ENCODE measurements at places on chromosomes 7 and 10.
A peak's percentile ranks its signal among the peaks of the same experiment; 100 is the strongest.

DNA sequence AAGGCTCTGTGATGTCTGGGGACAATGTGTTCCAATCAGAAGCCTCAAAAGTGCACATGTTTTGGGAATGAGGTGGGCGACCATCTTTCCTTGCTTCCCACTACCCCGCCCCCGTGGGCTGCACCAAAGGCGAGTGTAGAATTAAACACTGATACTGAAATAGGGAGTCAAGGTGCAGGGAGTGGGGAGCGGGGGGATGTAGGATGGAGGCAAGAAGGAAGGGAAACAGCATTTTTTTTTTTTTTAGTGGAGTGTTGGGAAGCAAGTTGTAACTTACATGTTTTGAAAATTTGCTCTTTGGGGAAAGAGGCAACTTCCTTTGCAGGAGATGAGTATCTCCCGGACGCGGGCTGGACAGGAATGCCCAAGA, 484 bp upstream of the DLX5 start:
- no peak for DNase-seq

DNA sequence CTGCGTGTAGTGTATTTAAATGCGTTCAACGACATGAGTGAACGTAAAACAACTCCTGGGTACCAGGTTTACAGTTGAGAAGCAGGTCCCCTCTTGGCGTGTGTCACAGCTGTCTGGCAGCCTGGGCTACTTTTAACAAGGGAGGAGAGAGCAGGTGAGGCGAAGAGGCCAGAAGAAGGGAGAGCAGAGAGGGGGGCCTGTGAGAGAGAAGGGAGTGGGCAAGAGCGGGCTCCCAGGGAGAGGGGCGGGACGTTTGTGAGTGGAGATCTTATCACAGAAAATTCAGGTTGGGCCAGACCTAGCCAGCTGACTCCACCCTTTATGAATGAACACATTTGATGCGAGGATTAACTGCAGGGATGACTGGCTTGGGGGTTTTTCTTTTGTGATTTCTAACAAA, 154.0 kb downstream of the CAMK1D start:
- no peak for DNase-seq

DNA sequence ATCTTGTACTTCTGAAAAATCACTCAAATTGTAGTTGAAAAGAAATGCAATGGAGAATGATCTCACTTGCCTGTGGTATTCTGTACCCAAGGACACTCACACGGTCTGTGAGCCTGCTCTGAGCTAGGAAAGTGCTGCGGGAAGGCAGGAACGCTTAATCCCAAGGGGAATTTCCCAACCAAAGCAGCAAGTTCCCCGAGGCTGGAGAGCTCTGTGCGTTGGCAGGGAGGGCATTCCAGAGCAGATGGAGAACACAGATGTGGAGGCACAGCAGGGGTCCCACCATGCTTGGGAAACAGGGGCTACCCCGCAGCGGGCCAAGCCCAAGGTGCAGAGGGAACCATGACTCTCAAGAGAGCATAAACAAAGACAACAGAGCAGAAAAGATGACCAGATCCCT, 13.6 kb downstream of the SVIL start:
- DNase-seq: peak; percentile 77

DNA sequence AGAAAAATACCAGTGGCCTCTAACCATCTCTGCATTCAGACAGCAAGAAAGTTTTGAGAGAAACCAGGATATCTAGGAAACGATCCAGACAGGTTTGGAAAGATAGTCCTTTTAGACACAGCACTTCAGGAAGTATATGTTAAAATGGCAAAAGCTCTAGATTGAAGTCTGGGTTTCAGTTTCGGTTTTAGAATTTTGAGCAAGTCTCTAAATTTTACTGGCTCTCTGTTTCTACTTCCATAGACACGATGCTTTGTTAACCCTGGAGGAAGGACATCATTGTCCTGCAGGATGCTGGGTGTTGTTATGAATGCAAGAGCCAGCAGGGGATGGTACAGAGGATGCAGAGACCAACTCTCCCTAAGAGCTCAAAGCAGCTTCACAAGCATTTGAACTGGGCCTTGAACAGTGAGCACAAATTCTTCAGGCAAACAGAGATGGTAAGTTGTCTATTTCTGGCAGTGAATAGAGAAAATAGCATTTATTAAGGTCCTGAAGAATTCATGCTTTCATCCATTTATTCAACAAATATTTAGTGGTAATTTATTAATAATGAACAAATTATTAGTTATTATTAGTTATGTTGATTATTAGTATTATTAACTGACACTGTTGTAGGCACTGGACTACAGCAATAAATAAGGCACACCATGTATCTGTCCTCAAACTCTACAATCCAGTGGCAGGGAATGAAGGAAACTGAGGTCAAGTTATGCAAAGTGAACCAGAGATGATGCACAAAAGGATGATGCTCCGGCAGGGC, 152.7 kb upstream of the NRP1 start:
- no peak for DNase-seq

DNA sequence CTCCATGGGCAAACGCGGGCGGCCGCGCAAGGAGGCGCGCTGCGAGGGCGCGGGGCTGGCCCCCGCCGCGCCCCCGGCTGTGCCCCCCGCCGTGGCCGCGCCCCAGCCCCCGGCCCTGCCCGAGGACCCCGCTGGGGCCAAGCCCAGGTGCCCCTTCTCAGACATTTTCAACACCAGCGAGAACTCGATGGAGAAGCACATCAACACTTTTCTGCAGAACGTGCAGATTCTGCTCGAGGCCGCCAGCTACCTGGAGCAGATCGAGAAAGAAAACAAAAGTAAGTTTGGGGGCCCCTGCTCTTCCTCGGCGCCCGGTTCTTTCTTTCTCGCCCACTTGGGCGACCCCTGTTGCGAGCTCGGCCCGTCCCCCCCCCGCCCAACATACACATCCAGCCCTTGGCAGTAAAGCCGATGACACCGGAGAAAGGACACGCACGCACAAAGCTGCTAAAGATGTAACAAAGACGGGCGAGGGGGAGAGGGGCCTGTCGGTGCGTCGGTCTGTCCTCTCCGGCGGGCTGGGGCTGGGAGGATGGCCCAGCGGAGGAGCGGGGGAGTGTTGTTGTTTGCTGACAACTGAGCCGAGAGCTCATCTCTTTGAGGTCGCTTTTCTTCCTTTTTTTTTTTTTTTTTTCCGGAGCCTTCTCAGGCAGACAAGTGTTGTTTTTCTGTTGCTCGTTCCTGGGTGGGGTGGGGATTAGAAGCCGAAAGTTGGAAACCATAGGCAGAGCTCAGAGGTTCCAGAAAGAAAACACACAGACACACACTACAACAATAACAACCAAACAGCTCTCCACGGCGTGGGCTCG, 604 bp downstream of the MXI1 start:
- DNase-seq: peak; percentile 10

DNA sequence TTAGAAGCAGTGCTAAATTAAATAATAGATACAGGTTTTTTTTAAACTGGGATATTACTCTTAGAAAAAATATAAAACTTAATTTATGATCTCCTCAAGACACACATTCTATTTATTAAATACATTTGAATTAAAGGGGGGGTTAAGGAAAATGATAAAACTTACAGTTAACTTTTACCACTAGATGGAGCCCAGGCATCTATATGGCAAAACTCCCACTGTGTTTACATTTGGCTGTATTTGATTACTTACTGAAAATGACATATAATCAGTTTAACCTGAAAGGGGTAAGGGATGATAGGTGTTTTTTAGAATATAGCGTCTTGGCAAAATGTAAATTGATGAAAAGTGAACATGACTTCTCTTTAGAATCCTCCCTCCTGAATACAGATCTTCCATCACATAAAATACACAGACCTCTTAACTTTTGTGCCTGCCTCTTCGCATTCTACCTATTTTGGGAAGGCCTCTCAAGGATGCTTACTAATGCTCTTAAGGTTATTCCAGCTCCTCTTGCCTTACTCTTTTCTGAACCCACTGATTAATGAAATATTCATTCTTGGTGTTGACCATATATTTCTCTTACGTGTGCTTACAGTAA, 235.7 kb downstream of the AGMO start:
- DNase-seq: peak; percentile 45

- no peak for DNase-seq
Measured at GRCh38 chr7:14085901-14086300, 96.4 kb upstream of the ETV1 start.
